ENCODE measurements at places on chromosomes 3 and 15.

- peak; percentile 54 for DNase-seq
These were observed 120.9 kb downstream of the SAMMSON start for GRCh38 chr3:70120357-70120966.

DNA sequence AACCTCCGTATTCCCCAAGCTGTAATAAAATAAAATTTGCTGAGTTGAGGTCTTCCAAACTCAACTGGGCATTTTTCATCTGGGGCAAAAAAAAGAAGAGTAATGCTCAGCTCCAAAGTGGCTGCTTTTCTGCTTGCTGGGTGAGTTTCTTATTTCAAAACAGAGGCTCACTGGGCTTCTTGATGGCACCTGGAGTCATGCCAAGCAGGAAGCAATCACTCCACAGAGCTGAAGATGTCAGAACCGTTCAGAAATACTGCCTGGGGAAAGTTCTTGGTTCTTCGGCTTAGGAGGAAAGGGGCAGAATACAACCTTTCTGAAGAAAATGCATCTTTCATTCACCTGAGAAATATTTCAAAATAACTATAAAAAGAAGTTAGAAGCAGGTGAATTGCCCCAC, 4.1 kb downstream of the CCR9 start:
- no peak for DNase-seq

- peak; percentile 8 for DNase-seq
These were observed 28.9 kb upstream of the GPD1L start for GRCh38 chr3:32077260-32078084.

DNA sequence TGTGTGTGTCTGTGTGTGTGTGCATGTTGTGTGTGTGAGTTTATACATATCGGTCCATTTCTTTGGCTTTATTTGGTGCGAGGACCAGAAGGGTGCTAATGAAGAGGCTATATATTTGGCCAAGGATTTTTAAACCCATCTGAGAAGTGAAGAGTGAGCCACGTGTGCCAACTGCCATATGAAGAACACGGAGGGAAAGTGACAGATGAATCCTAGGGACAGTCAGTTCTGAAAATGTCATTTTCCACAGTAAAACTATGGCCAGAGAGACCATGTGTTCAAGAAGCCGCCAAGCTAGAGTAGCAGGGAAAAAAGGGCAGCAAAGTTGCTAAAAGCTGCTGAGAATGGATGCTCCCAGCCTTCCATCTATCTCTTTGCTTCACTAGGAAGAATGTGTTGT, 297.3 kb upstream of the LMCD1 start:
- no peak for DNase-seq

Data from ELF-1 (cell line).